ENCODE measurements at places on chromosomes 4 and X.

DNA sequence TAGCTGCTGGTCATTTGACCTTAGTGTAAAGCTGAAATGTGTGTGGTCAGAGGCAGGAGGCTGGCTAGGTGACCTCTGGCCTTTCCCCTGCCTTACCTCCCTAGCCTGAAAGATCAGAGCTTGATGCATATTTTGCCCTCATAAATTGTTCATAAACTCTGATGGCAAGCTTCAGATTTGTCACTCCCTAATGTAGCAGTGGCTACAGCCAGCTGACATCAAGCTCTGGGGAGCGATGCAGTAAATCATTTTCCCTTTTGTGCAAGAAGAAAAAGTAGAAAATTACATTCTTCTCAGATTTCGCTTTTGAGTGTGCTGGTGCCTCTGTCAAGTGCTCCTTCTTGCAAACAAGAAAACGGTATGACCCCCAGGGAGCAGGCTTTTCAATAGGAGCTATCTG is 87.7 kb upstream of the MAGEA4 start:
- no peak overlapping the region for H3K4me3 ChIP-seq
- no peak for DNase-seq
- H3K27me3 ChIP-seq, result peaks cover 49% of the 10 kb centered on the region
- no peak overlapping the region for H3K27ac ChIP-seq

DNA sequence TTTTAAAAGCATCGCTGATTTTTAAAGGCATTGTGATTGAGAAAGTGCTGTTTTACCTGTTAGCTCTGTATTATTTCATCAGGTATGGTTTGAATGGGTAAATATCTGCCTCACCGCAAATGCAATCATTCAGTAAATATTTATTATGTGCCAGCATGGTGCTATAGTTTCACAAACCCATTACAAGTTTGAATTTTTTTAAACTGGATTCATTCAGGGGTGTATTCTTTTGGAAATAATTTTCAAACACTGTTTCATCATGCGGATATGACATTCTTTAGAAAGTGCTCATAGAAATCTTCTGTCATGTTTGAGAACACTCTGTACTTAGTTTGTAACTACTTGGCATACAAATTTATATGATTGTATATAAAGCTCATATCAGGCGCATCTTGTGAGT is 37.2 kb downstream of the LIMCH1 start:
- no peak overlapping the region for H3K4me3 ChIP-seq
- H3K27ac ChIP-seq, result no peak overlapping the region
- peaks cover 4% of the 10 kb centered on the region for H3K27me3 ChIP-seq
- H3K4me1 ChIP-seq, result no peaks in the 10 kb centered on the region
- no peak for DNase-seq

GRCh38 chrX:1072637-1073377 is 139.6 kb downstream of the CRLF2 start:
- H3K4me3 ChIP-seq, result no peak overlapping the region
- no peaks in the 10 kb centered on the region for H3K36me3 ChIP-seq
- DNase-seq, result no peak

GRCh38 chr4:176886135-176886534 is 93.4 kb upstream of the VEGFC start:
- no peaks in the 10 kb centered on the region for H3K36me3 ChIP-seq
- DNase-seq, result no peak
- no peaks in the 10 kb centered on the region for H3K27me3 ChIP-seq
- H3K4me3 ChIP-seq, result no peak overlapping the region
- H3K4me1 ChIP-seq, result peaks cover 2% of the 10 kb centered on the region
- no peak overlapping the region for H3K27ac ChIP-seq

DNA sequence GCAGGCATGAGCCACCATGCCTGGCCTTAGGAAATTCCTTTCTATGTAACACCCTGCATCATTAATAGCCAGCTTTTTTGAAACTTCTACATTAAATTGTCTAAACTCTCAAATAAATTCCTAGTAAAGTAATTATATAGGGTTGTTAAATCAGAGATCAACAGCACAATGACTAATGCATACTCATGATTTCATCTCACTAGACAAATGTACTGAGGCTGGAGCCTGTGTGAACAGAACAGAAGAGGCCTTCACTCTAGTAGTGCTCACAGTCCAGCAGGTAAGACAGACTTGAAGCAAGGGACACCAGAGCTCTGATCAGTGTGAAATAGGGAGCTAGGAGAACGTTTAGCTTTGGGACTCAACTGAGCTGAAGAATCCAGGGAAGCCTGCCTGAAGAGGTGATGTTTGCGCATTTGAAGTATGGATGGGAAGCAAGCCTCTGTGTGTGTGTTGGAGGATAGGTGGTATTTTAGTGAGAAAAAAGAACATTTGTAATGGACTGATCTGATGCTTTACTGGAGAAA is 3.9 kb downstream of the ZFP42 start:
- DNase-seq, result no peak
- H3K27me3 ChIP-seq, result no peaks in the 10 kb centered on the region
- H3K36me3 ChIP-seq, result no peaks in the 10 kb centered on the region
- no peak overlapping the region for H3K4me3 ChIP-seq

DNA sequence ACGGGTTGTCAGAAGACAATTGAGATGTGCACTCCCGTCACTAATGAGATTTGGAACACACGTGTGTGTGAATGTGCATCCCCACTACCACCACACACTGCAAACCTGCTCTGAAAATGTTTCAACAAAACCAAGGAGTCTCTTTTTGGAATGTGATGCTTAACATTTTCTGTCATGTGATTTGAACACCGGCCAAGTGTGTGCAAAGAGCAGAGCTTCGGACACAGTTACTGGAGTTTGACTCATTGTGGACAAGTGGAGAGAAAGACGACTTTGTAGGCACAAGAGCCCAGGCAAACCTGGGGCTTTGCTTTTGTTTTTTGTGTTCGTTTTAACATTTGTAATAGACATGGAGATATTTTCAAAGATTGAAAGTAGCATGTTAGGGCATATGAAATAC is 49.2 kb downstream of the CCKAR start:
- H3K4me3 ChIP-seq, result no peak overlapping the region
- no peak for DNase-seq
- peaks cover 4% of the 10 kb centered on the region for H3K4me1 ChIP-seq
- H3K36me3 ChIP-seq, result peaks cover 9% of the 10 kb centered on the region
- H3K27ac ChIP-seq, result no peak overlapping the region

DNA sequence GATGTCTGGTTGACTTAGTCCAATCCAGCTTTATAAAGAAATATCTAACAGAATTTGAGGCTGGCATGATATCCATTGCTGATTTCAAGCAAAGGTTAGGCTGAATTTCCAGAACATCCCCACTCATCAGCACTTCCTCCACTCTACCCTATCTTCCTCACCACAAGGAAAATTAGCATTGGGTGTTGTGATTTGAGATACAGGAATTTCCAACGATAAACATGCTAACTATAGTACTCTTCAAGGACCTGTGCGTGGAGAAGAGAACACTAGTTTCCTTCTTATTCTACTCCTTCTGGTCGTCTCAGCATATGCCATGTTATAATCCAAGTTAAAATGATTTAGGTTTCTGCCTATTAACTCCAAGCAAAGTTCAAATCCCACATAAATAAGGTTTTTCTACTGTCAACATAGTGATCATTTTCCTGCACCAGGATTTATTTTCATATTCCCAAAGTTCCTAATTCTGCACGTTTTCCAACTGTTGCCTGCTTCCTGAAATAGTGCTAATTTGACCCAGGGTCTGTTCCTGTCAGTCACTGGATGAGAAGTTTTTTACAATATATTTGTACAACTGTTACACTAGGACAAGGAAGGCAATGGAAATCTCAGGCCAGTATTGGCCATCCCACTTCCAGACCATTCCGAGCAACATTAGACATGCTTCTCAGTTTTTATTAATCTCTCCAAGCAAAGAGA is 177.6 kb upstream of the EDNRA start:
- H3K4me3 ChIP-seq, result no peak overlapping the region
- H3K27ac ChIP-seq, result no peak overlapping the region
- H3K4me1 ChIP-seq, result no peaks in the 10 kb centered on the region

- H3K27me3 ChIP-seq, result no peaks in the 10 kb centered on the region
- no peak overlapping the region for H3K4me3 ChIP-seq
- no peak for DNase-seq
- H3K36me3 ChIP-seq, result no peaks in the 10 kb centered on the region
- no peaks in the 10 kb centered on the region for H3K4me1 ChIP-seq
These were observed 57.8 kb downstream of the PPP1R2C start for GRCh38 chrX:42720209-42720608.

GRCh38 chr4:166195101-166195500 is 322.1 kb downstream of the TLL1 start:
- H3K27me3 ChIP-seq, result no peaks in the 10 kb centered on the region
- no peak overlapping the region for H3K4me3 ChIP-seq
- H3K36me3 ChIP-seq, result no peaks in the 10 kb centered on the region
- DNase-seq, result no peak
- H3K27ac ChIP-seq, result no peak overlapping the region

- no peak overlapping the region for H3K4me3 ChIP-seq
- H3K36me3 ChIP-seq, result no peaks in the 10 kb centered on the region
- peak; percentile 38 for DNase-seq
- no peak overlapping the region for H3K27ac ChIP-seq
- H3K27me3 ChIP-seq, result no peaks in the 10 kb centered on the region
These were observed 28.2 kb downstream of the FAM149A start for GRCh38 chr4:186132577-186133242.

- H3K4me1 ChIP-seq, result no peaks in the 10 kb centered on the region
- H3K4me3 ChIP-seq, result no peak overlapping the region
- no peaks in the 10 kb centered on the region for H3K27me3 ChIP-seq
- H3K36me3 ChIP-seq, result no peaks in the 10 kb centered on the region
- no peak for DNase-seq
These were observed 220.3 kb upstream of the TENM3 start for GRCh38 chr4:182022909-182023308.

- H3K36me3 ChIP-seq, result no peaks in the 10 kb centered on the region
- H3K4me1 ChIP-seq, result peaks cover 2% of the 10 kb centered on the region
- no peak for DNase-seq
- no peak overlapping the region for H3K4me3 ChIP-seq
- no peaks in the 10 kb centered on the region for H3K27me3 ChIP-seq
These were observed 111.1 kb downstream of the ZNF330 start for GRCh38 chr4:141331534-141332358.

DNA sequence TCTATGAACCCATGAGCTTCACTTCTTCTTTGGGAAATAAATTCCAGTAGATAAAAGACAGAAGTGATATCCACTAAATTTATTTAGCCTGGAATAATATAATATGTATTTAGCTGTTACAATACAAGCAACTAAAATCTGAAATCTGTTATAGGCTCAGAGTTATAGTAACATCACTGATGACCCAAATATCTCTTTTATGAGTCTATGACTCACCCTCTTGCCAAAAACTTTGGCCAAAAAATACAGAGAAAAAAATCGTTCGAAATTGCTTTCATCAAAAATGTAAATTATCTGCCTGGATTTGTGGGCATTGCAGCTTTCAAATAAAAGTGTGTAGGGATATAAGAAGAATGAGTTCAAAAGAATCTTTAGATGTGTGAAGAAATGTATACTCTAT is 89.4 kb upstream of the DKK2 start:
- H3K4me3 ChIP-seq, result no peak overlapping the region
- no peak for DNase-seq
- H3K27ac ChIP-seq, result no peak overlapping the region
- H3K4me1 ChIP-seq, result peaks cover 2% of the 10 kb centered on the region

DNA sequence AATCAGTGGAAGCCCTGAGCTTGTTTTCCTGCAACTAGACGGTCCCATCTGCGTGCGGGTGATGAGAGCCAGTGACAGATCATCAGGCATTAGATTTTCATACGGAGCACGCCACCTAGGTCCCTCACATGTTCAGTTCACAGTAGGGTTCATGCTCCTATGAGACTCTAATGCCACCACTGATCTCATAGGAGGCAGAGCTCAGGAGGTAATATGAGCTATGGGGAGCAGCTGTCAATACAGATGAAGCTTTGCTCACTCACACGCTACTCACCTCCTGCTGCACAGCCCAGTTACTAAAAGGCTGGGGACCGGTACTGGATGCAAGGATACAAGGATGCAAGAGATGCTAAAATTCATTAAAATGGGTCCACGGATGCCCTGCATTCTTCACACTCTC is 61.2 kb downstream of the DHRSX start:
- H3K36me3 ChIP-seq, result peaks cover 19% of the 10 kb centered on the region
- H3K27ac ChIP-seq, result no peak overlapping the region
- no peaks in the 10 kb centered on the region for H3K4me1 ChIP-seq
- H3K27me3 ChIP-seq, result no peaks in the 10 kb centered on the region
